Dermis microvascular lymphatic vessel endothelial cell (primary cell): ENCODE measurements at places on chromosomes 6 and 20.

- no peak for DNase-seq
Observed at GRCh38 chr6:160430203-160430602, 82.0 kb downstream of the SLC22A3 start.

- DNase-seq: no peak
Observed at GRCh38 chr6:64233746-64234145, 598.1 kb downstream of the PHF3 start.

DNA sequence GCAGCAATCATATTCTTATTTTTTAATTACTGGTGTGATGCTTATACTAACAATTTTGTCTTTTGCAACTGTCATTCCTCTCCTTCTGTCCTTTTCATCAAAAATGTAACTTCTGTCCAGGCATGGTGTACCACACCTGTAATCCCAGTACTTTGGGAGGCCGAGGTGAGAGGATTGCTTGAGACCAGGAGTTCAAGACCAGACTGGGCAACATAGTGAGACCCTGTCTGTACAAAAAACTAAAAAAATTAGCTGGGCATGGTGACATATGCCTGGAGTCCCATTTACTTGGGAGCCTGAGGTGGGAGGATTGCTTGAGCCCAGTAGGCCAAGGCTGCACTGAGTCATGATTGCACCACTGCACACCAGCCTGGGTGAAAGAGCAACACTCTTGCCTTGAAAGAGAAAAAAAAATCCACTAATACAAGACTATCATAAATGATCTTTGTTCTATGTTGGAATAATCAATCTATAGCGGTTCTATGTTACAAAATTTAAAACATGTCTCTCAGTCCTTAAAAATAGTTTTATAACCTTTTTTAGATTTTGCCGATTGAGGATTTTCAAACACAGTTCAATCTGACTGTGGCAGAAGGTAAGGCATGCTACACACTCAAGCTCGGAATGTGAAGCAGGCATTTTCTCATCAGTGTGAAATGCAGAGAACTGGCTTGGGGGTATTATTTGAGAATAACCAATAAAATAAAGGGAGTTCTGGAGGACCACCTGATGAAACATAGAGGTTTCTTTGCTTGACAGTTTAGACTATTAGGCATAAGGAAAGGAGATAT is 70.4 kb downstream of the ENPP1 start:
- no peak for DNase-seq

DNA sequence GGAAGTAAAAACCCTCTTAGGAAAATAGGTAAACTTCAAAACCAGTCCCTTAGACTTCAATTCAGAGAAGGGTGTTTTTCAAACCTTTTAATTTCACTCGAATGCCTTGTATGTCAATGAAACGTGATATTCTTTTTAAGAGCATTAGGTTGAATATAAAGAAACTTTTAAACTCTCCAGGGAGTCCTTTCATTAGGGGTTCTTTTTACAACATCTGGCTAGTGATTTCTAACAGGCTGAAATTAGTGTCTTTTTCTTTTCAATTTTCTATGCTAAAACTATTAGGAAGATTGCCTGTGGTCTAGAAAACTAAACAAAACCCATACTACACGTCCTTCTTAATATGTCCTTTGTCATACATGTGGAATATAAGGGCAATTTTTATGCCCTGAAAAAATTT is 569.7 kb upstream of the CITED2 start:
- no peak for DNase-seq

DNA sequence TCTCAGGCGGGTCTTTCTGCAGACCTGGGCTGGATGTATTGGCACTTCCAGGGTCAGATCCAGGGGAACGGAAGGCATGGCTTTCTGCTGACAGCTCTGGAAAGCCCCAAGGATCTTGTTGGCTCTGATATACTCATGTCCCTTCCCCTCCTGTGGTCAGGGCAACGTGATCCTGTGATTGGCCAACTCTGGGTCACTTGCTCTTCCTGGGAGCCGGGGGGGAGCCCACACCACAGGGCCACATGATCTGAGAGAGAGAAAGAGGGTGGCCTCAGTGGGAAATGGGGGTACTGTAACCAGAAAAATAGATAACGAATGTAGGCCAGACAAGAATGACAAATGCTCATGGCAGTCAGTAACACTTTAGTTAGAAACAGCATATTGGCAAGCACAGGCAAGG is 223.0 kb downstream of the NFATC2 start:
- no peak for DNase-seq

DNA sequence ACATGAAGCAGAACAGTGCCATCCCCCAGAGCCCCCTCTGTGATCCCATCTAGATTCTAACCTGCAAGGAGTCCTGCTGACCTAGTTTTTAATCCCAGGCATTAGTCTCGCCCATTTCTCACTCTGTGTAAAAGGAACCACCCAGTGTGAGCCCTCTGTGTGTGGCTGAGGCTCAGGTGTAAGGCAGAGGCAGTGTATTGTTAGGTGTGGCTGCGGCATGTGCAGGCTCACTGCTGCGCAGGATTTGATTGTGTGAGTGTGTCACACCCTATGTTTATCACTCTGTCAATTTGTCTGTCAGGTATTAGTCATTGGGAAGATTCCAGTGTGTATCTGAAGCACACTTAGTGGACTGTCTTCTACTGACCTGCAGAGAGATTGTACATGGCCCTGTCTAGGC is 13.7 kb upstream of the CST8 start:
- no peak for DNase-seq

DNA sequence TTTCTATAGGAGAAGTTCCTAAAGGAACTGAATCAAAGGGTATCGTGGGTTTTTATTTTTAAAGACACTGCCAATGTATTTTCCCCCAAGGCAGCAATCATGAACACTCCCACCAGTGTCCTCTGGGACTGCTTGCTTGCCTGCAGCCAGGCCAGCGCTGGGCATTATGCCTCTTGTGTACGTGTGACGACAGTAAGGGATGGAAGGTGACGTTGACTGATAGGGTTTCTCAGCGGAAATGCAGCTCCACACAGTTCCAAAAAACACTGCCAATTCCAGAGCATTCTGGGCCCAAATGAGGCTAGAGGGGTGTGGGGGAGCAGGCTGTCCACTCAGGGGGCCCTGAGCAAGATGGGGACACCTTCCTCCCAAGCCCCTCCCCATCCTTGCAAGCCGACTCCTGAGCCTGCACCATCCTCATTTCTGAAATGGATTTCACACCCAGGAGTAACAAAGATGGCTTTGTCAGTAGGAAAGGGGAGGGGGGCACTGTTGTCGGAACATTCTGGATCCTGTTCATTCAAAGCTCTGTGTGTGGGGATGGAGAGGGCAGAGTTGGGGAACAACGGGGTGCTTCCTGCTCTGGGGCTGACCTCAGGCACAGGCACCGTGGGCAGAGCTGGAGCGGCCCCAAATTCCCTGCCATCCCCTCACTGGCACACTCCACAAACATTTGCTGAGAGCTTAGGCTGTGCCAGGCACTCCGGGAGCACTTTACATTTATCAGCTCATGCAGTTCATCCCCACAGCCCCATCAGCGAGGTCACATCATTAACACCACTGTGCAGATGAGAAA is 20.0 kb downstream of the PREX1 start:
- DNase-seq: no peak

GRCh38 chr6:53325785-53326184 is 23.0 kb downstream of the ELOVL5 start:
- DNase-seq: no peak

DNA sequence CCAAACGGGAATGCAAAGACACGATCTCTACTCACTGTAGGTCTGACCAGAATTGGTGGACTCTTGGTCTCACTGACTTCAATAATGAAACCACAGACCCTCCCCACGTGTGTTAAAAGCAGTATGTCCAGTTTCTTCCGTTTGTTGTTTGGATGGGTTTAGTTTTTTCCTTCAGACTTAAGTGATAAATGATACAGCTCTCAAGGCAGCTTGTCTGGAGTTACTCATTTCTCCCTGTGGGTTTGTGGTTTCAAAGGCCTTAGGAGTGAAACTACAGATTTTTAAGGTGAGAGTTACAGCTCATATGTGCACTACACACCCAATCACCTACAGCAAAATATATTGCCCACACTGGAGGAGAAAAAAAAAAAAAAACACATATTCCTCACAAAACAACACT is 86.7 kb upstream of the STMND1 start:
- DNase-seq: no peak

GRCh38 chr20:10433623-10434466 is at the start of gene MKKS:
MKKS (minus strand) TSS chr20:10434222; CDS start chr20:10413514, 20,708 bp downstream.
- DNase-seq: peak; percentile 93

- DNase-seq: no peak
Observed at GRCh38 chr6:110048221-110048875, 70.2 kb downstream of the GPR6 start.

DNA sequence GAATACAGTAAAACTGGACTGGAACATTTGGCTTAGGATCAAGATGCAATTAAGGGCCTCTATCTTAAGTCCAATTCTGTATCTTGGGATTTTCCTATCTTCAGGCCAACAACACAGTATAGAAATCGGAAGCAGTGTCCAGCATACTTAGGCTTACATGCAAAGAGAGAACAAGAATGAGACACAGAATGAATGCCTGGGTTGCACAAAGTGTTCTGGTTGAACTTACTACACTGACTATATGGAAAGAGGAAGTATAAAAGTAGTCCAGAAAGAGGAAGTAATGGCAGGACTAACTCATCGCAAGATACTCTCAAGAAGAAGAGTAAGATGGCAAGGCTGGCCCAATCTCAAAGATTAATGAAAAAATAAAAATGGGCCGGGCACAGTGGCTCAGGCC is 87.6 kb downstream of the BTBD9 start:
- DNase-seq: no peak

DNA sequence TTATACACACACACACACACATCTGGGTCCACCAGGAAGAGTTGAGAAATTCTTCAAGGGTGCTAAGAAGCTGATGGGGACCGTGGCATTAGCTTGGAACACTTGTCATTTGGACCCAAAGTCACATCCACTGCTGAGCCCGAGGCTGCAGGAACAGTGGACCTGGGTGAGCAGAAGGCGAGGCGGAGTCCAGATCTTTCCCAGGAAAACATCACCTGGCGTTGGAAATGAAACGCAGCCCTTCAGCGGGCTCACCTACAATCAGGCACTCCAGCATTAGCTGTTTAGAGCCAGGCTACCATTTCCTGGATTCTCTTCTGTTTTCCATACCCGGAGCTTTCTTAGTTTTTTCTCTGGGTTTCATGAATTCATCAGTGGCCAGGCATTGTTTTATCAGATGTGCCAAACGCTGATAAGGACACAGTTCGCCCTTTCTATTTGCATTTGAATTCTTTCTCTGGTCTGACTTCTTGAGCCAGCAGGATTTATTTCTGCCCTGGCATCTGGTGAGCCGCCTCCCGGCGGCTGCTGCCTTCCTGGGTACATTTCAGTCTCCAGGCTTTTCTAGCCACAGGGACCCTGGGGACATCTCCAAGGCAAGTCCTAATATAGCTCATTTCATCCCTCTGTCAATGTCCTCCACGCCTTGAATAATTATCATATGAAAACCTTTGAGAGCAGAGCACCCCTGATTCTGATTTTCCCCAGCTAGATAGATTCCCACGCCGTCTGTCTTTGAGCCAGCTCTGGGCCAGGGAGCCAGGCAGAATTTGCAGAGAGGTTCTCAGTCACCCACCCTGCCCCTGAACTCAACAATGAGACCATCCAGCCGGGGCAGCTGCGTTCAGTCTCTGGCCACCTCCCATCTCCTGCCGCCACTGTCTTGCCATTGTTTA is 170.9 kb downstream of the TTLL2 start:
- no peak for DNase-seq

- DNase-seq: no peak
Observed at GRCh38 chr6:71396410-71396801, 107.8 kb downstream of the OGFRL1 start.

GRCh38 chr6:44898296-44898930 is 429.7 kb upstream of the RUNX2 start:
- DNase-seq: no peak

- no peak for DNase-seq
Observed at GRCh38 chr6:169020821-169021220, 232.8 kb downstream of the THBS2 start.

DNA sequence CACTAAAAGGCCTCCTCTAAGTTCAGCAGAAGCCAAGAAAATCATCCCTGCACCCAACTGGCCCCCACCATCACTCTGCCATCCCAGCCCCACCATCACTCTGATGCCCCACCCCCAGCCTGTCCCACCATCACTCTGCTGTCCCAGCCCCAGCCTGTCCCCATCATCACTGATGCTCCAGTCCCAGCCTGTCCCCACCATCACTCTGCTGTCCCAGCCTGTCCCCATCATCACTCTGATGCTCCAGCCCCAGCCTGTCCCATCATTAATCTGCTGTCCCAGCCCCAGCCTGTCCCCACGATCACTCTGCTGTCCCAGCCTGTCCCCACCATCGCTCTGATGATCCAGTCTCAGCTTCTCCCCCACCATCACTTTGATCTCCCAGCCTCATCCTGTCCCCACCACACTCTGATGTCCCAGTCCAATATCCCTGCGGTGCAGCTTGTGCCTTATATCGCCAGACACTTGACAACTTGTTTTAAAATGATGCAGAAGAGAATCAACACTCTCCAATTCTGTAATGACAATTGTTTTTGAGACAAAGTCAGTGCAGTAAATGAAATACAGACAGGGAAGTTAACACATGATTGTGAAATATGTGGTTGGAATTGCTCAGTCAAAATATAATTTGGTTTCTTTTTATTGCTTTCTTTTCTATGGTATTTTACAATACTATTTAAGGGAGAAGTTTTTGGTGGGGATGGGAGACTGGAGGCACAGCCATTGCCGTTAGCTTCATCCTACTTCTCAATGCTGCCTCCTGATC is 100.8 kb downstream of the TNFAIP3 start:
- DNase-seq: no peak

- no peak for DNase-seq
Observed at GRCh38 chr20:31708736-31709534, 13.7 kb downstream of the BCL2L1 start.

DNA sequence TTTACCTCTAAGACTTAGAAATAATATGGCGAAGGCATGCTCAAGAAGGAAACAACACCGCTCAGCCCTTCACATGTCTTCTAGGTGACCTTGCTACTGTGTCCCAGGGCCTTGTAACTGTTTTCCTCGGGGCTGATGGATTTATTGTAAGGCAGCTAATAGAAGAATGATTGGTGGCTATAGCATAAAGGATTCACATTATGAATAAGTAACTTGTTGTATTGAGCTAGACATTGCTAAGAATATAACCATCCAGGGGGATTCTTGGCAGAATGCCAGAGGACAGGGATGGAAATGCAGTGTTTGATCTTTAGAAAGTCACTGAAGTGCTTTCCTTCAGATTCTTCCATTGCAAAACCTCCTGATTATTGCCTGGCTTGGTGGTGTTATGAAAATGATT is 54.9 kb downstream of the PLEKHG1 start:
- no peak for DNase-seq

- DNase-seq: no peak
Observed at GRCh38 chr6:41724586-41725501, 10.6 kb downstream of the TFEB start.

- no peak for DNase-seq
Observed at GRCh38 chr6:74044417-74045096, 348.6 kb downstream of the CD109 start.

- DNase-seq: no peak
Observed at GRCh38 chr6:67971812-67972211, 663.3 kb upstream of the ADGRB3 start.
